ENCODE measurements at places on chromosomes 7 and 10.

DNA sequence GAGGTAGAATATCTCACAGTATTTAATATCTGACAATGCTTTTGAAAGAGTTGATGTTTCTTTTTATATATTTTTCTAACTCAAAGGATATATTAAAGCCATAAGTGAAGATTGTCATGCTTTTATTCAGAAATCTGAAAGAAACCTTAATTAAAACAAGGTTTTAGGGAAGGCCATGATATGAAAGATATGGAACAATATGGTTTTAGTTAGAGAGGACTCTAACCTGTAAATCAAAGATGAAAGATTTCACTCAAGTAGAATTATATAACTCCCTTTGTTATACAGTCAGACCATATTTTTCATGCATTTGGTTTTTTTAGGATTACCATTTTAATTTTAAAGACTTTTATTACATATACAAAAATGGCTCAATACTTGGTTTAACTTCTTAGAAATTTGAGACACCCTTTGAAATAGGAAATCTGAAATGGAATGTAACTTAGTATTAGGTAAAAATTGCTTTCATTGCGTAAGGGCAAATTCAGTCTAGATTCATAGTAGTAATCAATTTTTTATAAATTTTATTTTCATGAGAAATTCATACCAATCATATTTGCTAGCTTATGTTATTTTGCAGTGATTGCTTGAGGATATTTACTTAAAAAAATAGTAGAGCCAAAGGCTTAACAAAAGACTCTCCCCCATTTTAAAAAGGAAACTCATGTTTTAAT, 119.8 kb downstream of the TWIST1 start:
- DNase-seq = no peak

DNA sequence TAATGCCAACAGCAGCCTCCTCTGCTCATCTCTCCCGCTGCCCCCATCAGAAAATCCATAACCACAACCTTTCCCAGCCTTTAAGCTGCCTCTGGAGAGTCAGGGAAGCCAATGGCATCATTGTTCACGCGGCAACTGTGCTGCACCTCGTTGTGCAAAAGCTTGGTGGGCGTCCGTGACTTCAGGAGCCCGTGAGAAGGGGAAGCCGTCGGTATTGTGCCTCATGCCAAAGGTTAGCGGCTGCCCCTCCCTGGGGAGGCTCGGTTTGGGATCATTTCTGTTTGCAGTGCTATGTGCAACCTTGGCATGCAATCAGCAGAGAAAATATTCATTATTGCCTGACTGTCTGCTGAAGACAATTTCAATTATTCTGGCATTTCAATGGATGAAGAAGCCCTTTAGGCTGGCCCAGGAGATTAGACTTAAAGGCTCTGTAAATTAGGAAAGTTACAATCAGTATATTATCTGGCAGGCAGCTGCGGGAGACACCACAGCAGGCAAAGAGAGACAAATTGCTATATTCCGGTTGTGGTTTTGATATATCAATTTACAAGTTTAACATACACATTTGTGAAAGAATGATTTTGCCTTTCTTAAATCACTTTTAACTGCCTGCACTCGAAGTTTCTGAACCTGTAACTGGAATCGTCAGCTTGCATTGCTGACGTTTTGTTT, 244.5 kb downstream of the GATA3 start:
- DNase-seq = no peak

DNA sequence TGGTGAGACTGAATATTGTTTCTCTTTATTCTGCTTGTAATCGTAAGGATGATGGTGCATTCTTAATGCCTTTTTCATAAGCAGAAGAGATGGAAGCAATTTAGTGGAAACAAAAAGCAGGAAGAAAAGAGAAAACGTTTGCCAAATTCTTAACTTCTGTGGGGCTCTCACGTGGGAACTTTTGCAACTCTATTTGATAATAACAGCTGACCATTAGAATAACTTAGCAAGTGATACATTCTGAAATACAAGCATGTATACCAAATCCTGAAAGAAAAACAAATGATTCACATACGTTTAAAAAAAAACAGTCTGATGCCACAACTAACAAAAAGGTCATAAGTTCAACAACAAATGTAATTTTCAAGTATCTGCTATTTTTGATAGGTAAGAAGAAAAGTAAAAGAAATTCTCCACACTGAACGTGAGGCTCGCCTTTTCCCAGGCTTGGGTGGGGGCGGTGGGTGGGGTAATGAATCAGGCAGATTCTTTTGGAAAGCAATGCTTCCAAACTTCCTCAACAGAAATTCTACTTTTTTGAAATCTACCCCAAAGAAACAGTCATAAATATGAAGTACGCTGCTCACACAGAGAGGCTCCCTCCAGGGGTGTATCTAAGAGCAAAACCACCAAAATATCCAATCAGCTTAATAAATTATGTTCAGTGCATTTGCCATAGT, 446.2 kb upstream of the MGMT start:
- no peak for DNase-seq

DNA sequence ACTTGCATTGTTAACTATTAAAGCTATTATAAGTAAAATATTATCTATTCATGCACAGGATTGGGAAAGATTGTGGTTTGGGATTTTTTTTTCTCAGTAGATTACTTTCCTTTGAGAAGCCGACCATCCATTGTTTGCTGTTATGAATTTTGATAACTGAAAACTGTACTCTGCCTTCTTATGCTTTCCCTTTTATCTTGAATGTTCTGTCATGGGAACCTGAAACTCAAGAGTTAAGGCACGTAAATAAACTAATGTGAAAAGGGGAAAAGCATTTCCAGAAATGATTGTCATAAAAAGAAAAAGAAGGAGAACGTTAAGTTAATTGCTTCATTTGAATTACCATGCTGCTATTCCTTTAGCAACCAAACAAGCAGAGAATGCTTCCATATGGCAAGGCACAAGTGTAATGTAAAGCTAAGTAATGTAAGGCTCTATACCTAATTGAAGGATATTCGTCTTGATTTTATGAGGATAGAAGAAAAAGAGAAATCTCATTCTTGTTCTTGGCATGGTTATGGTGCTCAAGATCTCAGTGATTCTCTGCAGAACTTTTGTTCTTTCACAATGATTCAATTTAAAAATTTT, 370.8 kb downstream of the AUTS2 start:
- DNase-seq = no peak

DNA sequence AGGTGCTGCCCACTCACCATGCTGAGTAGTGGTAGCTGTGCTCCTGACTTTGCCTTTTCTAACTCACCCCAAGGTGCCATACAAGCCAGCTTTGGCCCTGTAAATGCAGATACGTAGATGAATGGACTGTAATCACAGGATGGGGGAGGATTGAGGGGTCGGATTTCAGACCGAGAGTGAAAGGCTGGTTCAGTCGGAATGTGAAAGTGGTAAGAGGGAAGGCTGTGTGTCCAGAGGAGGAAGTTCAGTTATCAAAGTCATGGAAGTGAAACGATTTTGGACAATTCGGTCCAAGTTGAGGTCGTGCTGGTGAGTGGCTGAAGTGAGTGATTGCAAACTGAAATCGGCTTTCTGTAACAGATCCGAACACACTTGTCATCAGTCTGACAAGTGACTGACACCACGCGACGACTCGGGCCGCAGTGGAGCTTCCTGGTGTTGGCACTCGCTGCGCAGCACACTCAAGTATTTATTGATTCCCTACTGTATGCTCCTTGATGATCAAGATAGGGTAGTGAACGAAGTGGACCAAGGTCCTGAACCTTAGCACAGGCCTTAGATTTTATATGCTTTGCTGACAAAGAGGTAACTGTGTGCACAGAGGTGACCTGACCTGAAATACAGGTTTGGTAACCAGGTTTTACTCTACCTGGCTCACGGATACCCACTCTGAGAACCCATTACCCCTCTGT, 10.5 kb downstream of the ZNF282 start:
- no peak for DNase-seq

DNA sequence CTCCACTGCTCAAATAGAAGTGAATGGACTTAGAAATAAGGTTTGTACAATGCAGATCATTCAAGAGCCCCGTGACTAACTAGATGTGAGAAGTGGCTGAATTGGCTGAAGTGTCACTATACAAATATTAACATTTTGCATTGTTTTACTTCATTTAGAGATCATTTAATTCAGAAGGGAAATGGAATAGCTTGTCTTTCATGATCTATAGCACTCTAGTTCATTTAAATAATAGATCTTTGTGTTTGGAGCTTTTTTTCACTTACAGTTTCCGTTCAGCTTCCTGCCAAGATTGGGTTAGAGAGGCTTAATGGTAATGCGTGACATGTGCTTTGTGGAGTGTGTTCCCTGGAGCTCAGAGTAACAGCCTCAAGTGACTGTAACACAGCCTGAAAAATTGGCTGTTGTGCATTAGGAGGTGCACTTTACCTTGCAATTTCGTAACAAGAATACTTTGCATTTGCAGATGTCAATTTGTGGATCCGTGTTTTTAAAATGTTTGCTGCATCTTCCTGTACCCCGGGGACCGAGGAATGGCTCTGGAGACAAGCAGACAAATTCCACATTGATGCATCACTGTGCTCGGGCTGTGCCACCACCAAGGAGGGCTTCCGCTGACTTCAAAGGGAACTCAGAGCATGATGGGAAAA, 170.3 kb downstream of the NRP1 start:
- DNase-seq = no peak

- no peak for DNase-seq
These were observed 203.7 kb downstream of the EBF3 start for GRCh38 chr10:129760416-129760815.

DNA sequence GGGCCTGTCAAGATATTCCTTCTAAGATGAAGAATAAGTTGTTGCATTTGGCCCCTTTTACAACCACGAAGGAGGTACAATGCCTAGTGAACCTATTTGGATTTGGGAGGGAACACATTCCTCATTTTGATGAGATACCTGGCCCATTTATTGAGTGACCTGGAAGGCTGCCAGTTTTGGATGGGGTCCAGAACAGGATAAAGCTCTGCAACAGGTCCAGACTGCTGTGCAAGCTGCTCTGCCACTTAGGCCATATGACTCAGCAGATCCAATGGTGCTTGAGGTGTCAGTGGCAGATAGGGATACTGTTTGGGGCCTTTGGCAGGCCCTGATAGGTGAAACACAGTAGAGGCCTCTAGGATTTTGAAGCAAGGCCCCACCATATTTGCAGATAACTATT, 704.6 kb downstream of the CCSER2 start:
- DNase-seq = no peak

DNA sequence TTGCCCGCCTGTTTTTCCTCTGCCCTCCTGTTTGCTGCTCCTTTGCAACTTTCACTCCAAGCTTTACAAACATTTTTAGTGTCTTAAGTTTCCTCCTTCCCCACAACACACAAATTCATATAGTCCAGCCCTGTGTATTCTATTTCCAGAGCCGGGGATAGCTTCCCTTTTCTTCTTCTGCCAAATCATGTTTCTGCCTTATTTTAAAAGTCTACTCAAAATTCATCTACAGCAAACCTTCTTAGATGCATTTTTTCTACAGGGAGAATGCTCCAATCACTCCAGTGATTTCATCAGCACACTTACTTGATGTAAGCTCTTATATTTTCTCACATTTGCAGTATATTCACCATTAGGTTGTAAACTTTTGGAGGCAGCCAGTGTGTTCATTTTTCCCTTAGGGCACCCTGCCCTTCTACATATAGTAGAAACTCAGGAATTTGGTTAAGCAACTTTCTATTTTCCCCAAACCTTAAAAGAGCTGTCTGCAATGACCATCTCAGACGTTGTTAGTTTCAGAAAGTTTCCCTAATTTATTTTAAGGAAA, 12.4 kb upstream of the ACTA2 start:
- no peak for DNase-seq

DNA sequence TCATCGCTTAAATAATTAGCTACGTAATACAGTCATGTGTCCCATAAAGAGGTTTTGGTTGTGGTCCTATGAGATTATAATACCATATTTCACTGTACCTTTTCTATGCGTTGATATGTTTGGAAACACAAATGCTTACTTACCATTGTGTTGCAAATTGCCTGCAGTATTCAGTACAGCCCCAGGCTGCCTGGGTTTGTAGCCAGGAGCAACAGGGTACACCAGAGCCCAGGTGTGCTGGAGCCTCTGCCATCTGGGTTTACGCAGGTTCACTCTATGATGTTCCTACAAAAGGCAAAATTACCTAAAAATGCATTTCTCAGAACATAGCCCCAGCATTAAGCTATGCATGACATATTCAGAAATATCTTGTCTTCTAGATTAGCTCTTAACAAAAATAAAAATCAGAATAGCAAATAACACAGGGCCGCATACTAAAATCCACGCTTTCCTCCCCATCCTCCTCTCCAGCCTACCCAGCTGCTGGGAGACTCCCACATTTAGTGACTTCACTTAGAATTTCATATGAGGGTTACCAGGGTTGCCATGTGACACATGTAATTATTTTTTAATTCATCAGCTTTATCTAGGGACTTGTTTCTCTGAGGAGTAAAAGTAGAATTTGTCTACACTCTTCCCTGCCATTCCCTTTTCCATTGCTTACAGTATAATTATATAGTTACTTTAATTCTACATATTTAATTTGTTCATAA, 559.0 kb upstream of the ADARB2 start:
- no peak for DNase-seq

DNA sequence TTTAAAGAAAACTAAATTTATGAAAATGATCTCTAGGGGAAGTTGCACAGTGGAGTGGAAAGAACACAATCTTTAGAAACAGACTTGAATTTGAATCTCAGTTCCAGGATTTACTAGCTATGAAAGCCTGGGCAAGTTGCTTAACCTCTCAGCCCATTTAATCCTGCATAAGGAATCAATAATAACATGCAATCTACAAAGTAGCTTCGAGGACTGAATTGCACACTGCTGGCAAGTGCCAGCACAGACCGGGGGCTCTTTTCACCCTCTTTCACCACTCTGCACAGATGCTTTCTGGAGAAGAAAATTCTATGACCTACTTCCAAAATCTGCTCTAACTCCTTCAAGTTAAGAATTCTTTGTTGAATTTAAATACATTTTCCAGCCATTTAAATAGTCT, 63.4 kb upstream of the ANK3 start:
- no peak for DNase-seq

- DNase-seq = peak; percentile 76
These were observed 334 bp downstream of the ZNF800 start for GRCh38 chr7:127392182-127392565.

- DNase-seq = peak; percentile 22
These were observed at the start of gene NRCAM for GRCh38 chr7:108455998-108456677. Gene NRCAM (minus strand): TSS chr7:108456436. CDS start chr7:108240064, 216,372 bp downstream.

- no peak for DNase-seq
These were observed 323.8 kb downstream of the DPP6 start for GRCh38 chr7:154375956-154376355.

- peak; percentile 84 for DNase-seq
These were observed at the start of gene LIMK1 for GRCh38 chr7:74083117-74083876. Gene LIMK1 (plus strand): TSS chr7:74083804. CDS start chr7:74083991, 187 bp downstream.

DNA sequence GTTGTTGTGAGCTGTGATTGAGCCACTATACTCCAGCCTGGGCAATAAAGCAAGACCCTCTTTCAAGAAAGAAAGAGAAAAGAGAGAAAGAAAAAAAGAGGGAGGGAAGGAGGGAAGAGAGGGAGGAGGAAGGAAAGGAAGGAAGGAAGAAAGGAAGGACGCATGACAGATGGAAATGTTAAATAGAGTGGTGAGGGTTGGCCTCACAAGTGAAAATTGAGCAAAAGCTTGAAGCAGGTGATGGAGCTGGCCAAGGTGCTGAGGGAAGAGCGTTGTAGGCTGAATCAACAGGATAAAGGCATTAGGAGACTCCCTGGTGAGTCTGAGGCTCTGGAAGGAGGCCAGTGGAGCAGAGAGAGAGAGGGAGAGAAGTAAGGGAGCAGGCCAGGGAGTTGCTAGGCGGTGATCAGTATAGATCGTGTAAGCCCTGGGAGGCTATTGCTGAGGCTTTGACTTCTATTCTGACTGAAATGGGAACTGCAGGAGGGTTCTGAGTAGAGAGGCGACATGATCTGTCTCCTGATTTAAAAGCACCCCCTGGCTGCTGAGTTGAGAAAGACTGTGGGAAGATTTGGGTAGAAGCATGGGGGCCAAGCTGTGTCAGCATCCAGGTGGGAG, 26.5 kb upstream of the TMEM248 start:
- no peak for DNase-seq

GRCh38 chr10:12589791-12590190, 240.4 kb downstream of the CAMK1D start:
- no peak for DNase-seq

Data from stimulated activated CD4-positive, alpha-beta T cell treated with anti-CD3 and anti-CD28 coated beads, Interleukin-4, amount 100 ng/mL, for 1 hour (primary cell).